Stimulated activated CD8-positive, alpha-beta memory T cell treated with anti-CD3 and anti-CD28 coated beads, Interleukin-4, amount 100 ng/mL, for 1 hour (primary cell): ENCODE measurements at places on chromosomes 4 and X.

- DNase-seq: no peak
Measured at GRCh38 chr4:57378766-57379165, 268.6 kb upstream of the IGFBP7 start.

GRCh38 chrX:76253432-76253831 lies 80.6 kb downstream of the PBDC1 start:
- DNase-seq: no peak

DNA sequence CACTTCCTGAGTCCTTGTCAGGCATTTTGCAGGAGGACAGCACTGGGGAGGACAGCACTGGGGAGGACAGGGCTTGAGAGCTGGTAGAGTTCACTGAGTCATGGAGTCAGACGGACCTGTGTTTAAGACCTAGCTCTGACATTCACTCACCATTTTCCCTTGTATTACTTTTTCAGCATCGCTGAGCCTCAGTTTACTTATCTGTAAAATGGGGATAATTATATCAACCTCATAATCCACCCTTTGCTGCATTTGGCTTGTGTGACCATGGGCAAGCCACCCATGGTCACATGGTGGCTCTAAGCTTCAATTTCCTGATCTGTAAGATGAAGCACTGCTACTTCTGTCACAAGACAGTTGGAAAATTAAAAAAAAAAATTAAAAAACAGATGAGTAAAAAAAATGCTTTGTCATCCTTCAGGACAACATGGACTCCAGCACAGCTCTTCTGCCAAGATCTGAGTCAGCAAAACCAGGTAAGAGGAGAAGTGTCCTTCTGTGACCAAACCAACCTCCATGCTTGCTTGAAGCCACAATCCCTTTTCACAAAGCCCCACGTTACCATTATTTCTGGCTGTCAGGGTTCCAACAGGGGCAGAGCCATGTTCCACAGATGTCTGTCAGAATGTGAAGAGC lies 275.5 kb downstream of the RAB28 start:
- DNase-seq: no peak

GRCh38 chr4:1207603-1208265 lies 35.4 kb upstream of the SPON2 start:
- DNase-seq: no peak
